ENCODE measurements at places on chromosomes 3 and 15.

- no peak for DNase-seq
These were observed 110.1 kb downstream of the DNAH12 start for GRCh38 chr3:57434041-57434440.

GRCh38 chr3:108453565-108453964, 56.8 kb downstream of the MYH15 start:
- no peak for DNase-seq

DNA sequence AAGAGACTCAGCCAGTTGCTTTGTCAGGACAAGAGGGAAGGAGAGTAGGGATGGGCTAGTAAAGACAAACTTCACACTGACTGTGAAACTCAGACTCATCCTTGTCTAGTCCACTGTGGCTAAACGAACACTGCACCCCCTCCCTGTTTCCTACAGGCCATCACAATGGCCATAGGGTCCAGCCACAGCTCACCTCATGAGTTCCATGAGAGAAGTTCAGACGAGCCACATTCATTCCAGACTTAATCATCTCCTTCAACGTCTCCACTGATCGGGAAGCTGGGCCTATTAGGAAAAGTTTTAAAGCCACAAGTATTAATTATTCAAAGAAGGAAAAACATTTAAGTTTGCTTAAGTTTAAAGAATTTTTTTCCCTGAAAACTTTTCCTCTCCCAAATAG, 13.8 kb downstream of the PKM start:
- DNase-seq = no peak

DNA sequence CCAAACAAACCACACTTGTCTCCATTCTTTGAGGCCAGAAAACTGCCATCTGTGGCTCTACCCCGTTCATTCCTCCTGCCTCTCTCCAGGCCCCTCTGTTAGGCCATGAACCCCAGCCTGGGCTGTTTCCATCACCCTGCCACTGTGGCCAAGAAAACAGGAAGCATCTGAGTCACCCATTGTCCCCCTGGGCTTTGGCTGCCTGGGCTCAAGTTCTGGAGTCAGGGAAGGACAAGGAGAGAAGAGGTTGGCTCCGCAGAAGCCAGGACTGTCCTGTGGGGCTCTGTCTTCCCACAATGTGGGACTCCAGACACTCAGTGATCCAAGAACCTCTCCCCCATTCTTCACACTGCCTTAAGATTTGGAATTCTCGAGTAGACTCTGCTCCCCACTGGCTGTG, 14.8 kb upstream of the LCTL start:
- no peak for DNase-seq

- DNase-seq = no peak
These were observed 265.0 kb downstream of the XXYLT1 start for GRCh38 chr3:195005759-195006510.

- no peak for DNase-seq
These were observed 5.2 kb downstream of the POC1A start for GRCh38 chr3:52149021-52149420.

DNA sequence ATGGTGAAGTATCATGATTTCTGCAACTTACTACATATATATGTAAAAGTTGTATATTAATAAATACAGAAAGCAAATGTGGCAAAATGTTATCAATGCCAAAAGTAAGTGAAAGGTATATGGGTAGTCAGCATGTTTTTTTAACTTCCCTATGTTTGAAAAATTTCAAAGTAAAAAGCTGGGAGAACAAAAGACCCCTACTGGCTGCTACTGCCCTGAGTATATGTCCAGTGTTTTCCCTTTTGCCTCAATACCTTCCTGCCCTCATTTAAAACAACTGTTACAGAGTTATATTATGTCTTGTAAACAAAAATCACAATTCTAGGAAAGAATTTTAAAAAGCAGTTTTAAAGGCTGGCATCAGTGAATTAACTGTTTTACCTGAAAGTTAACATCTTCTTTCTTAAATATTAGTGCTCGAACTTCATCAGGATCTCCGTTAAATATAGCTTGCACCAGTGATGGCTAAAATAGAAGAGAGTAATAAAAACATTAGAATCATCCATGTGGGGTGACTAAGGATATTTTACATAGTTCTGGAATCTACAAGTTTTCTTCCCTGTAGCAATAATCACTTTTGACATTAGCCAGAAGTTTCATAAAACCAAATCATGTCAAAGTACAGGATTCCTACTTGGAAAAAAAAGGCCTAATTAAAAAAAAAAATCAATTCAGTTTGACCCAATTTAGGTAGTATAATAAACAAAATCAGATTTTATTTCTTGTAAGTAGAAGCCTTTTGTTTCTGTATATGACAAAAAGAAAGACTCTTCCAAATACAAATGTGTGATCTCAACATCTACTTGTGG, 2.7 kb downstream of the ANKRD28 start:
- no peak for DNase-seq

GRCh38 chr3:138747225-138747624, 87.5 kb downstream of the PIK3CB start:
- no peak for DNase-seq

- no peak for DNase-seq
These were observed 172.8 kb downstream of the KLF13 start for GRCh38 chr15:31499236-31499952.

DNA sequence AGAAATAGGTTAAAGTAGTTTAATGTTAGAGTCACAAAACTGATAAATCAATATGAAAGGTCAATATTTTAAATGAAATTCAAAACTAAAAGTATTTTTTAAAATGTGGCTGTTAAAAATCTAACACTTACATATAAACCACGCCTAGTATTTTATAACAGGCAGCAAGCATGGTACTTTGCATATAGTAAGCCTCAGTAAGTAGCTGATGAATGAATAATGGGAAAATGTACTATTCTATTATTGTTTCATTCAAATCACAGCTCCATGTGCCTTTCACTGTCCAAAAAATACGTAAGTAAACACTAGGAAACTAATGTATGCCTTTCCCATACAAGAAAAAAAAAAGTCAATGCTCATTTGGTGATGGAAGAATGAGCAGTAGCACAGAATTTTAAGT, 17.8 kb downstream of the CCDC39 start:
- no peak for DNase-seq

DNA sequence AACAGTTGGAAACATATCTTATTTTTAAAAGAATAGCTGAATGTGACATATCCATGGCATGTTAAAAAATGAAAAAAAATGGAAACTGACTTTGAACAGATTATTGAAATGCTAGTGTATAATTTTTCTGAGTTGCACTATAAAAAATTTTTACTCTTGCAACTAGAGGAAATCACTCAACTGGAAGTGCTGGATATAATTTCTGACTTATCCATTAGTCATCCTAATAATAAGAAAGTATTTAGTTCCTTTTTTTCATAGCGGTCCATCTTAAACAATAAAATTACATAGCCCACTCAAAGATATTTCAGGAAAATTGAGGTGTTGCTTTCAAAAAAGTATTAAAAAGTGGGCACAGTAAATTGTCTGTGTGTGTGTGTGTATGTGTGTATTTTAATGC, 80.7 kb downstream of the MBNL1 start:
- DNase-seq = no peak

- no peak for DNase-seq
These were observed 82.2 kb downstream of the SCN11A start for GRCh38 chr3:38969317-38970235.

- no peak for DNase-seq
These were observed 273.9 kb downstream of the ABHD5 start for GRCh38 chr3:43964640-43965039.

DNA sequence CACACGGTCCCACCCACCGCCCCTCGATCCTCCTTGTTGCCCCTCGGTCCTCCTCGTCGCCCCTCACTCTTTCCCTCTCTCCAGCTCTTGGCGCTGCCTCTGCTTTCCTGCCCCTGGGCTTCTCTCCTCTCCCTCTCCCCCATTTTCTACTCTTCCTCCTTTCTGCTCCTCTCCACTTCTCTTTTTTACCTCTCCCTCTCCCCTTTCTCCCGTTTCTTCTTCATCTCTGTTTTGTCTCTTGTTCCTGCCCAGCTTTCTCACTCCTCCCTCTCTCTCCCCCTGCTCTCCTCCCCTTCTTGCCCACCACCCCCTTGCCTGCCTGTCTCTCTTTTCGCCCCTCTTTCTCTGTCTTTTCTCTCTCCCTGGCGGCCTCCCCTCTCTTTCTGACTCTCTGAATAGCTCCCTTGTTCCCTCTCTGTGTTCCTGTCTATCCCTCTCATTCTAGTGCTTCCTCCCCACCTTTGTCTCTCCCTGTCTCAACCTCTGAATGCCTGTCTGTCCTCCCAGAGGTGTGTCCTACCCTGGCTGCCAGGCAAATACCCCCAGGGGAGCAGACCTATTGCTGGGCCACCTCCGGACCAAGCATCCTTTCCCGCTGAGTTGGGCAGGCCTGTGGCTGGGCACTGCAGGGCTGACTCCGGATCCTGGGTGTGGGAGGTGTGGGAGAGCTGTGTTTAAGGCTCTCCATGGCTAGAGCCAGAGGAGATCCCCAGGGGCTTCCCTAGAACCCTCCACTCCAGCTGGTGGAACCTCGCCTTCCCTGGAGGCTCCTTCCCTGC, 41.0 kb downstream of the EPHB3 start:
- DNase-seq = no peak

- DNase-seq = no peak
These were observed 63.9 kb downstream of the CRTC3 start for GRCh38 chr15:90593499-90594158.

GRCh38 chr3:108042300-108042699, 48.5 kb downstream of the CD47 start:
- DNase-seq = no peak

- no peak for DNase-seq
These were observed 23.4 kb upstream of the NRG4 start for GRCh38 chr15:76035593-76035992.

DNA sequence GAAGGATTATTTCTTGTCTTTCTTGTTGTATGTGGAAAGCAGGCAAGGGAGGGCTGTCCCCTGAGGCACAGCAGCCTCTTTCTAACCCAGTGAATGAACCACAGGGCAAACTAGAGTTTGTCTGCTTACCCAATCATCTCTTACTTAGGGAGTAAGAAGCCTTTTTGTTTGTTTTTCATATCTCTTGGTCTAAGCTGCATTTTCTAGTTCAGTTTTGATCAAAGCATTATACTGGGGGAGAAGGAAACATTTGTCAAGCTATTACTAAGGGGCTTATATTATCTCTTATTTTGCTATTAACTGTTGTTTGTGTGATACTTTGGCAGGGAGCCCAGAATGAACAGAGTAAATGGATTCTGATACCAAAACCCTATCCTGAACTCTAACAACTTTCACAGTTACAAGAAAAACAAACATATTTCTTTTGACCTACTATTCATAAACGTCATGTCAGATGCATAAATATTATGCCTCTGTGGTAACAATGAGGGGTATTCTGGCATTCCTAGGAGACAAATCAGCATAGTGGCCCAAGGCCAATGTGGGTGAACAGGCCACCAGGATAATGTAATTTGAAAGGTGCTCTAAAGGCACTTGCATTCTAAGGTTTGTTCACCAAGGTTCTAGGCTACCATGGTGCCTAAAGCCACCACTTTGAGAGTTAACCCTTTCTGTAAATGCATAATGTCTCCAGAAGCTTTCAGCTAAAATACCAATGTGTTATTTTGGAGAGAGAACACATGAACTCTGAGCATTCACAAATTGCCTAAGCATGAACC, 271.6 kb upstream of the ZPLD1 start:
- no peak for DNase-seq

- no peak for DNase-seq
These were observed 4.4 kb downstream of the INSYN1 start for GRCh38 chr15:73748730-73749129.

- DNase-seq = no peak
These were observed 5.2 kb upstream of the ZXDC start for GRCh38 chr3:126480861-126481260.

GRCh38 chr3:121793078-121793477, 41.8 kb downstream of the IQCB1 start:
- DNase-seq = no peak

DNA sequence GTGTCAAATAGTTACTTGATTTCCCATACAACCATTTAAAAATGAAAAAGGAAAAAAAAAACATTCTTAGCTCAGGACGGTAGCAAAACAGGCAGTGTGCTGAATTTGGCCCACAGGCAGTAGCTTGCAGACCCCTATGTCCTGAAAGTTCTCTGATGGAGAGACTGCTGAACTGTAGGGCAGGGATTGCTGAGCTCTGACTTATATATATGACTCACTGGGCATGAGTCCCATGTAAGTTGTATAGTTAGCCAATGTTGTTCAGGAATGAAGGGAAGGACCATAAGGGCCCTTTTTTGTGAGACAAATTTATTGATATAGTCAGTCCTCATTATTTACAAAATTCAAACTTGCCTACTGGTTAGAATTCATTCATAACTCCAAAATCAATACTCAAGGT, 36.9 kb upstream of the FRMD4B start:
- no peak for DNase-seq

- DNase-seq = no peak
These were observed 57.8 kb downstream of the WNT7A start for GRCh38 chr3:13822042-13822441.

- peak; percentile 63 for DNase-seq
These were observed 154.0 kb upstream of the THBS1 start for GRCh38 chr15:39426552-39427532.

DNA sequence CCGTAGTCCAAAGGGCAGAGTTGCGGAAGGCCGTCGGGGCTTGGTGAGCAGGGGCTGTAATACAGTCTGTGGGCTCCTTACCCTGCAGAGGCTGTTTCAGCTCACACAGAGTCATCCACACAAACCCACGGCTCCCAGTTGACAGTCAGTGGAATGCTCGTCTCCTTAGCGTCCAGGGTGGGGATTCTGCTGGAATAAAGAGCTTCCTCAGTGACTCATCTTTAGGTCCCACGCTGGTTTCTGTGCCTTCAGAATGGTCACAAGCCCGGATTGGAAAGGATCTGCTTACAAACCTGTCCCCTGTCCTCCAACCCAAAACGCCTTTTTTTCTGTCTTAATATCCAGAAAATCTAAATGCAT, 201.3 kb upstream of the TPM1 start:
- DNase-seq = no peak

GRCh38 chr15:94145046-94145445, 86.3 kb upstream of the MCTP2 start:
- DNase-seq = no peak

DNA sequence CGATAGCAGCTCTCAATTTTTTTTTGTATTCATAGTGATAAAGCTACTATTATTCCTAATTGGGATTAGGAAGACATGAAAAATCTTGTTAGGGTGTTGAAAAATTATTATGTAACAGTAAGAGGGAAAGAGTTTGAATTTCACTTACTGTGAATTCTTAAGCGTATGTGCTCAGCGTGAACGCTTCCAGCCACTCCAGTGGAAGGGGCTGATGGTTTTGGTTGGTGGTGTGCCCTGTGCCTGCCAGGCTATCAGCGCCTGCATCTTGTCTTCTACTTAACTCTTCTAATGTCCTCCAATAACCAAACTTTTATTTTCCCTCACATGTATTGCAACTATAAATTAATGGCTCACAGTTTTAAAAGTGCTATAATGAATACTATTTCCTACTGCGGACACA, 22.5 kb downstream of the CDIN1 start:
- no peak for DNase-seq
